ENCODE measurements at places on chromosomes 16 and 17.

- H3K4me3 ChIP-seq = no peak overlapping the region
- H3K36me3 ChIP-seq = no peaks in the 10 kb centered on the region
- H3K27me3 ChIP-seq = no peaks in the 10 kb centered on the region
These were observed 4.8 kb downstream of the ATP2A3 start for GRCh38 chr17:3959295-3959899.

DNA sequence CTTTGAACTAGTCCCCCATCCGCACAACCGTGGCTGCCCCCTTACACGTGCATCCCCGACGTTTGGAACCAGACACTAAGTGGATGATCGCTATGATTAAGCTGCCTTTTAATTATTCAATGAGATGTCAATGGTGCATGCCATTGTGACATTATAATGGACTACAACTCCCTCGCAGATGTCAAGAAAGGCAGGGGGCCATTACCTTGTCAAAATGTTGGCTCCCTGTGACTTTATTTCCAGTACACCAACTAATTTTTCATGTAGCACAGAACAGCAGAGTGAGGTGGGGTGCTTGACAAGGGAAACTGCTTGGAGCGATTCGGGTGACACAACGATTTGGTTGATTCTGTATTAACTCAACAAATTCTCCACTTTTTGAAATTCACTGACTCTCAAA lies 26.5 kb downstream of the ASIC2 start:
- H3K27ac ChIP-seq = no peak overlapping the region
- H3K4me1 ChIP-seq = peaks cover 56% of the 10 kb centered on the region
- no peak overlapping the region for H3K4me3 ChIP-seq
- no peaks in the 10 kb centered on the region for H3K36me3 ChIP-seq

DNA sequence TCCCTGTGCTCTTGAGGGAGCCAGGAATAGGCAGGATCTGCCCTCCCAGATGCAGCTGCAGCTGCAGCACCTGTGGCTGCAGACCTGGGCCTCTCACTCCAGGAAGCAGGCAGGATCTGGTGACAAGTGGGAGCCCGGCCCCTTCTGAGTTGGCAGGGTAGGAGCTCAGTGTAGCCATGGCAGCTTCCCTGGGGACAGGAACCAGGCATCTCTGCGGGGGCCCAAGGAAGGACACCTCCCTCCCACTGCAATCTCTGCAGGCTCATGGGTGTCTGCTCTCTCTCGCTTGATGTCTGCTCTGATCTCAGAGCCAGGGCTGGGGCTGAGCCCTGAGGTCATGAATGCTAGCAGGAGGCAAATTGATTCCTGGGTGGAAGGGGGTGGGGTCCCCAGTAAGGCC lies 592.5 kb upstream of the CA10 start:
- no peaks in the 10 kb centered on the region for H3K36me3 ChIP-seq
- H3K4me3 ChIP-seq = no peak overlapping the region
- DNase-seq = no peak
- H3K27ac ChIP-seq = no peak overlapping the region
- H3K27me3 ChIP-seq = no peaks in the 10 kb centered on the region

DNA sequence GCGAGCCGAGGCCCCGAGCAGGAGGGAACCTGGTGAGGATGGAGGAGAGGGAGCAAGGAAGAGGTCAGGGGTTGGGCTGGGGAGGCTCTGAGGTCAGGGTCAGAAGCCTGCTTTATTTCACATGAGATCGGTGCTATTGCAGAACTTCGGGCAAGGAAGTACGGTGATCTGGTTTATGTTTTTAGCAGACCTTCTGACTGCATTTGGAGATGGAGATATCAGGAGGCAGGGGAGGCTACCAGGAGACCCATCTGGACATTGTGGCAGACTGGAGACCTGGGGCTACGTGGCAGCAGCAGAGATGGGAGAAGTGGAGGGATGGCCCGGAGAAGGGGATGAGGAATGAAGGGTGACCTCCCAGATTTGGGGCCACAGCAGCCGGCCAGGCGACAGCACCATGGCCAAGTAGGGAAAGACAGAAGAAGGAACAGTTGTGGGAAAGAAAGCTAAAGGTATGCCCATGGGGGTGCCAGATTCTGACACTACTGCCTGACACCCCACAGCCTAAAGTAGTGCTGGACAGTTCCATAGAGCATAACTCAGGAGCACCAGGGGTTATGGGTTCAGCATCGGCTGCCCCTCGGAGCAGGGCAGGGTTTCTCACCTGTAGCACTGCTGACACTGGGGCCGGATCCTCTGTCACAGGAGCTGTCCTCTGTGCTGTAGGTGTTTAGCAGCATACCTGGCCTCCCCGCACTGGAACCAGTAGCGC lies 7.4 kb downstream of the CACNG4 start:
- no peak overlapping the region for H3K4me3 ChIP-seq
- no peak for DNase-seq
- no peaks in the 10 kb centered on the region for H3K36me3 ChIP-seq
- H3K4me1 ChIP-seq = no peaks in the 10 kb centered on the region
- no peak overlapping the region for H3K27ac ChIP-seq

GRCh38 chr16:57504001-57504400 lies 17.7 kb upstream of the DOK4 start:
- H3K27me3 ChIP-seq = no peaks in the 10 kb centered on the region
- DNase-seq = no peak
- no peak overlapping the region for H3K27ac ChIP-seq
- H3K36me3 ChIP-seq = no peaks in the 10 kb centered on the region
- no peak overlapping the region for H3K4me3 ChIP-seq
- peaks cover 28% of the 10 kb centered on the region for H3K4me1 ChIP-seq

DNA sequence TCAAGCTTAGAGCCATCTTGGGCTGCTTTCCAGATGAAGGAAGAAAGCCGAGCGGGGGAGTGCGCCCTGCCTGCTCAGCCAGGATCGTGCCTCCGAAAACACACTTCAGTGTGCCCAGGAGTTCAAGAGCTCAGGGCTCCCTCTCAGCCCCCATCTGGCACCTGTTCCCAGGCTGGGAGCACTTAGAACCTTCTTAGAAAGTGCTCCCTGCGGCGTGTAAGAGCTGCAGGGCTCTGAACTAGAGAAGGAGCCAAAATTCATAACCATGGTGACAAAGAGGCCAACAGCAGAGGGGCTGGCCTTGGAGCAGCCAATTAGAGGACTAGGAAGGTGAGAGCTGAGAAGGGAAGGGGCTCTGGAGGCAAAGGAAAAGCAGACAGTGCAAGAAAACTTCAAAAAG lies 59.0 kb upstream of the TNRC6C start:
- no peak for DNase-seq
- H3K4me1 ChIP-seq = no peaks in the 10 kb centered on the region
- no peak overlapping the region for H3K27ac ChIP-seq
- H3K27me3 ChIP-seq = peaks cover 14% of the 10 kb centered on the region
- H3K4me3 ChIP-seq = no peak overlapping the region

DNA sequence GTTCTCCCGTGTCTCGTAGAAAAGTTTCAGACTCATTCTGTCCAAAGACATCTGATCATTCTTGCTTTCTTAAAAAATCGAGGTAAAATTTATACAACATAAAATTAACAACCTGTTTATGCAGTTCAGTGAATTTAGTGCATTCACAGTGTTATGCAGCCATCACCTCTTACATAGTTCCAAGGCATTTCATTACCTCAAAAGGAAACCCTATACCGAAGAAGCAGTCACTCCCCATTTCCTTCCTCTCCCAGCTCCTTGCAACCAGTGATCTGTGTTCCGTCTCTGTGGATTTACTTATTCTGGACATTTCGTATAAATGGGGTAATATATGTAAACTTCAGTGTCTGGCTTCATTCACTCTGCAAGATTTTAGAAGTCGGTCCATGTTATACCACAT lies 103.5 kb upstream of the HS3ST3A1 start:
- H3K36me3 ChIP-seq = no peaks in the 10 kb centered on the region
- DNase-seq = no peak

GRCh38 chr16:64773184-64773583 lies 348.7 kb downstream of the CDH11 start:
- no peak overlapping the region for H3K4me3 ChIP-seq
- no peak overlapping the region for H3K27ac ChIP-seq
- no peaks in the 10 kb centered on the region for H3K36me3 ChIP-seq
- H3K27me3 ChIP-seq = no peaks in the 10 kb centered on the region
- DNase-seq = no peak

DNA sequence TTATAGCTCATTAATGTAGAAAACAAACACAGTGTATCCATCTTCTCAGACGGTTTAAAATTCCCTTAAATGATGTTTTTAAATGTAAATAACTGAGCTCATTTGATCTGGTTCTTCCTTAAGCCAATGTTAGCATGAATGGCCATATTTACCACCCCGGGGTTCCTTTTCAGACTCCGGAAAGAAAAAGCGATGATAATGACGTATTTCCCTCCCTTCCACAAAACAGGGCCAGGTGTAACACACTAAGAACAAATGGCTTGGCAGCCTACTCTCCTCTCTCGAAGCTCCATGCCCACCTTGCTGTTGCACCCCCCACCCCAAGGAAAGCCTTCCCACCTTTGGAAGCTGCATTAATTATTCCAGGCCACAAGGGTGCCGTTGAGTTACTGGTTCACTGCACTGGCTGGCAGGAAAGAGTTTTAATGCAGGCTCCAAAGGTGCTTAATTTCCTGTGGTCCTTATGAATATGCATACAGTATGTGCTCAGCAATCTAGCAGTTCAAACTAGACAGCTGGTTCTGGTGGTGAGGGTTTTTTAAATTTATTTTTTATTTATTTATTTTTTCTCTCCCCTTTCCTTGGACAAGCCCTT lies 378.9 kb downstream of the WWOX start:
- no peak for DNase-seq
- H3K4me1 ChIP-seq = peaks cover 4% of the 10 kb centered on the region
- no peaks in the 10 kb centered on the region for H3K36me3 ChIP-seq
- H3K27ac ChIP-seq = no peak overlapping the region

DNA sequence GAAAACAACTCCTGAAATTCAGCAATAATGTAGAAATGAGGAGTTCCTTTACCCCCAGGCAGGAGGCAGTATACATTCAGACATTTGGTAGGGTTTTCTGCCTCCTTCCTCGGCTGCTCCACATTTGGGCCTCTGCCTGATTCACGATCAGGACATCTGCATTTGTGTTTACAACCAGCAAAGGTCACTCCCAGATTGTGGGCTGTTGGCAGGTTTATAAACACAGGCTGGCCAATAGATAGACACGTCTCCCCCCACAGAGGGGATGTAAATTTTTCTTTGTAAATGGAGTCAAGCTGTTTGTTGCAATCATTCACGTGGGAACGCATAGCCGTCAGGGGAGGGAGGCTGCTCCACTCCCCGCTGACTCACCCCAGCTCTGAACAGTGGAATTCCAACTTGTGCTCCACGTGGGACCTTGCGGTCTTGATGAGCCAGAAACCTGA lies 252.1 kb upstream of the N4BP1 start:
- no peaks in the 10 kb centered on the region for H3K36me3 ChIP-seq
- no peak overlapping the region for H3K27ac ChIP-seq
- no peak overlapping the region for H3K4me3 ChIP-seq

GRCh38 chr17:8502126-8502525 lies 66.4 kb downstream of the NDEL1 start:
- no peak overlapping the region for H3K27ac ChIP-seq
- DNase-seq = no peak
- H3K36me3 ChIP-seq = no peaks in the 10 kb centered on the region
- no peaks in the 10 kb centered on the region for H3K4me1 ChIP-seq

DNA sequence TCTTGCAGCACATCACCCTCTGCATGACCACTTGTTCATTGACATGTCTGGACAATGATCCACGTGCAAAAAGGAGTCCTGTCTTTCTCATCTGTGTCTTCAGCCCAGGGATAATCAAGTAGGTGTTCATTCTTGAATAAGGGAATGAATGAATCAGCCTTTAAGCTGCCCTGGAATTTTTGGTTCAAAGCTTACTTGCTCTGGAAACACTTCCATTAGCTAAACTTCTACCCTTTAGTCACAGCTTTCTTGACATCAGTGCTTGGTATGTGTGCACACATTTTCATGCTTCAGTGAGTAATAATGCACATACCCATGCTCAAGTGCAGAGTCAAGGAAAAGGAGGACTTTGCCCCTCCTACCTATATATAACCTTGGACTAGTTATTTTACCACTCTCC lies 103.0 kb upstream of the CDH13 start:
- no peak for DNase-seq
- no peaks in the 10 kb centered on the region for H3K27me3 ChIP-seq
- no peaks in the 10 kb centered on the region for H3K36me3 ChIP-seq

- no peak for DNase-seq
- peak overlapping the region; percentile 89 for H3K27ac ChIP-seq
- H3K4me1 ChIP-seq = no peaks in the 10 kb centered on the region
These were observed 5.1 kb downstream of the C1QTNF8 start for GRCh38 chr16:1090620-1091587.

DNA sequence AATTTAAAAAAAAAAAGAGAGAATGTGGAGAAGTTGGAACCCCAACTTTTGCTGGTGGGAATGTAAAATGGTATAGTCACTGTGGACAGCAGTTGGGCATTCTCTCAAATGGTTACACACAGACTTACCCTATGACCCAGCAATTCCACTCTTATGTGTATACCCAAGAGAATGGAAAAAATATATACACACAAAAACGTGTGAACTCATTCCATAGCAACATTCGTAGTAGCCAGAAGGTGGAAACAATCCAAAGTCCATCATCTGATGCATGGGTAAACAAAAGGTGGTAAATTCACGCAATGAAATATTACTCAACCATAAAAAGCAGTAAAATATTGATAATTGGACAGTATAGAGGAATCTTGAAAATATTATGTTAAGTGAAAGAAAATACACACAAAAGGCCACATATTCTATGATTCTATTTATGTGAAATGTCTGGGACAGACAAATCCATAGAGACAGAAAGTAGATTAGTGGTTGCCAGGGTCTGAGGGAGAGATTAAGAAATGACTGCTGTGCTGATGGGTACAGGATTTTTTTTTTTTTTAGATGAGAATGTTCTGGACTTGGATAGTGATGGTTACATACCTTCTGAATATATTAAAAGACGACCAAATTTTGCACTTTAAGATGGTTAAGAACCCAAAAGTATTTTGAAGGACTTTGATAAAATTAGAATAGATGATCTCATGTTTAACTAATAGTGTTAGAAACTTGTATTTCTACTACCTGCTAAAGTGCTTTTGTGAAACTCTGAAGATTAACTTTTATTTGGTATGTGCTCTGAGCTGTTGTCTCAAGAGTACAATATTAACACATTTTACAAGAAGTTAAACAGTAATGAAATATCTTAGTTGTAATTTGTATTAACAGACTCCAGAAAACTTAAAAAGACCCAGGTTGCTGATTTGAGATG lies 60.9 kb downstream of the MRTFB start:
- no peaks in the 10 kb centered on the region for H3K36me3 ChIP-seq
- no peaks in the 10 kb centered on the region for H3K27me3 ChIP-seq
- no peak overlapping the region for H3K27ac ChIP-seq
- peak; percentile 65 for DNase-seq
- H3K4me1 ChIP-seq = no peaks in the 10 kb centered on the region

DNA sequence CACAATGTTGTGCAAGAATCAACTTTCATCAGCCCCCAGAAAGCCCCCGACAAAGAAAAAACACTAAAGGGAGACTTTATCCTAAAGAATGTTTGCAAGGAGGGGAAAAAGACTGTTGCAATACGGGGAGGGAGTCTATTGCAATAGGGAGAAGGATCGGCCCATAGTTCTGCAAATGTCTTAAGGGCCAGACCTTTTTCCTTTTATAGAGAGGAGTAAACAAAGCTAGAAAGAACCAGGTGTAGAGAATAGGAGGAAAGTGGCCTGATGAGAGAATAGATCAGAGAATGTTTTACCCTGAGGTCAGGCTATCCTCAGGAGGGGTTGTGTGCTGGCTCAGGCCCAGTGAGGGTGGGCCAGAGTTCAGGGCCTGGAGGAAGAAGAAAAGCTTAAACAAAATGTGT lies 8.7 kb upstream of the CAVIN1 start:
- no peaks in the 10 kb centered on the region for H3K27me3 ChIP-seq
- H3K27ac ChIP-seq = no peak overlapping the region
- H3K36me3 ChIP-seq = no peaks in the 10 kb centered on the region

- H3K27ac ChIP-seq = peak overlapping the region; percentile 28
- H3K4me3 ChIP-seq = no peak overlapping the region
- H3K4me1 ChIP-seq = peaks cover 3% of the 10 kb centered on the region
- no peaks in the 10 kb centered on the region for H3K27me3 ChIP-seq
- H3K36me3 ChIP-seq = no peaks in the 10 kb centered on the region
- DNase-seq = peak; percentile 53
These were observed 66.0 kb downstream of the USP32 start for GRCh38 chr17:60325730-60326524.
